AG04449 (cell line): ENCODE measurements at places on chromosomes 3 and 15.
A peak's percentile ranks its signal among the peaks of the same experiment; 100 is the strongest.

GRCh38 chr15:42198516-42198915 lies 9.6 kb downstream of the VPS39 start:
- no peak for DNase-seq

DNA sequence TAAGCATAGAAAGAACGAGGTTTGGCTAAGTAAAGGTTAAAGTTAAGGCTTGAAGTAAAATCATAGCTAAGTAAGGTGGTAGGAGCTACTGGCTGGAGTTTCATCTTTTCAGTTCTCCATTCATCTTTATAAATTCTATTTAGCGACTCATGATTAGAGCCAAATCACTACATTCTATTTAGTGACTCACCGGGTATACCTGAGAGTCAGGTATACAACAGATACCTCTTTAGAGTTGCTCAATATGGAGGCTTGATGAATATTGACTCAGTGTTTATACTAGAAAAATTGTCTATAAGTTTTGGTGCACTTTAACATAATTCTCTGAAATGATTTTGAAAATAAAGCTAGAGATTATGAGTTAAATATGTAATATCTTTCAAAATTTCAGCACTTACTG lies 328.8 kb upstream of the GRM7 start:
- no peak for DNase-seq

DNA sequence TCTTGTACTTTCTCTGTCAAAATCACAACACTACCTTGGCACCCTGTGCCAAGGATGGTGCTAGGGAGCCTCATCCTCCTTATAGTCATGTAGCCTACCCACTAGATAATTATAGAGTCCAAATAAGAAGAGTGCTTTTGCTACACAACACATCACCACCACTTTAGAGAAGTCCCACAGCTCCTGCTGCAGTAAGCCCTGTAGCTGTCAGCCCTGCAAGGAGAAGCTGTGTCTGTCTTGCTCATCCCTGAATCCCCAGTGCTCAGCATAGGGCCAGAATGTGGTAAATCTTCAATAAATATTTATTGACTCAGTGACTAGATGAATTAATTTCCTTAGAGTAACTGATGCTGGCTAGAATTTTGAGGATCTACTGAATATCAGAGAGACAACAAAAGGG lies 190.8 kb downstream of the ZNF621 start:
- no peak for DNase-seq

DNA sequence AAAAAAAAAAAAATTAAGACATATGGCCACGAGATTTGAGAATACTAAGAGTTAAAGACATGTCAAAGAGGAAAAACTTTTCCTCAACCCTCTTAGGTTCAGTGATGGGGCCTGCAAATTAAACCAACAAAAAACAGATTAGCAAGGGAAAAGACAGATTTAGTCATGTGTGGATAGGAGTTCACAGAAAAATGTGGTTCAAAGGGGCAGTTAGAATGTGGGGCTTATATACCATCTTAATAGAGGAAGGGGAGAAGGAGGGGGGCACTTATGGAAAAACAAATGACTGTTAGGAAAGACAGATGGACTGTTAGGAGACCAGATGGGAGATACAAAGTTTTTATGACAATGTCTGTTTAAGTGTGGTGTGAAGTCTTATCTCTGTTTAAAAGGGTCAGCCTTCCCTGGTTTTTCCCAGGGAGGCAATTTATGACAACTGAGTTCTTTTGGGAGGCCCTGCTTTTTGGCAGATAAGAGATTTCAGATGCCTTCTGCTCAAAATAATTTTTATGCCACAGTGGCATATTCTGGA lies 68.7 kb upstream of the FURIN start:
- no peak for DNase-seq

GRCh38 chr15:98954411-98954810 lies 53.2 kb downstream of the PGPEP1L start:
- DNase-seq = peak; percentile 87

- no peak for DNase-seq
Observed at GRCh38 chr3:150131663-150132062, 161.0 kb upstream of the PFN2 start.

- DNase-seq = no peak
Observed at GRCh38 chr3:29156086-29156715, 124.7 kb upstream of the RBMS3 start.

DNA sequence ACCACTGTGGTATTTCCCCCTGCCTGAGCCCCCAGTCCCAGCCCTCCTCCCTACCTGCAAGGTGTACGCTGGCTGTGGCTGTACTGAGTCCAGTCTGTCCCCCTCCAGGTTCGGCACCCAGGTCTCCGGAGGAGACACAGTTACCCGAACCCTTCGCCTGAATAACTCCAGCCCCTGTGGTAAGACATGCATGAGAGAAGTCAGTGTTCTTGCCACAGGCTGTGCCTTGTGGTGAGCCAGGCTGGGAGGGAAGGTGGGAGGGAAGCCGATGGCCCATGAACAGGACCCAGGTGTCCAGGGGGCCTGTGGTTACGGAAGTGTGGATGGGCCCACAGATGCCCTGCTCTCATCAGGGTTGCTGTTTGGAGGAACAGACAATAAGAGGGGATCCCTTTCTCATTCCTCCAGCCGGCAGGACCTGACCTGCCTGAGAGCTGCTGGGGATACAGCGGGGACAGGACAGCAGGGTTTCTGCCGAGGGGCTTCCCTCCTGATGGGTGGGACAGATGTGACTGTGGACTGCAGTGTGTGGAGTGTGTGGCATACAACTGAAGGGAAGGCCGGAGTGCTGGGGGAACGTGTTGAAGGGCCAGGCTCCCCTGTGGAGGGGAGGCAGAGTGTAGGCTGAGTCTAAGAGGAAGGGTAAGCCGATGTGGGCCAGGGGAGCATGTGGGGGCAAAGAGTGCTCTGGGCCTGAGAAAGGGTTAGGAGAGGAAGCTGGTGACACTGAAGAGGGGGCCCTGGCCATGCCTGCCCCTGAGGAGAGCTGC lies 21.9 kb downstream of the ACAA1 start:
- no peak for DNase-seq

GRCh38 chr15:66040211-66040892 lies 171.1 kb downstream of the RAB11A start:
- no peak for DNase-seq

DNA sequence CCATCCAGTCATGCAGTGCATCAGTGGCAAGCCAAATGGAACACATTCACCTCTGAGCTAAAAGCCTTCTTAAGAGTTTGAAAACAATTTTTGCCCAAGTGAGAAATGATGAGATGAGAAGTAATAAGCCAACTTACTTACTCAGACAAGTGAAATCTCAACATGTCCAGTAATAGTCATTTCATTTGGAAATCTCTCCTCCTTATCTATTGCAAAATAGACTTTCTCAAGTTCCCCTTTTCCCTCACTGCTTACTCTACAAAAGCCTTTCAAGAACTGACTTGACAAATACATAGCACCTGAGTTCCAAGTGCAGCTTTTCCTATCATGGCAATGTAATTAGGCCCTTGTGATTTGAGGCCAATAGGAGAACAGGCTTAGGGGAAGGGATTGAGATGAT lies 282.3 kb downstream of the SLC9A9 start:
- no peak for DNase-seq

- DNase-seq = no peak
Observed at GRCh38 chr3:142003291-142003690, 126.8 kb downstream of the ATP1B3 start.

DNA sequence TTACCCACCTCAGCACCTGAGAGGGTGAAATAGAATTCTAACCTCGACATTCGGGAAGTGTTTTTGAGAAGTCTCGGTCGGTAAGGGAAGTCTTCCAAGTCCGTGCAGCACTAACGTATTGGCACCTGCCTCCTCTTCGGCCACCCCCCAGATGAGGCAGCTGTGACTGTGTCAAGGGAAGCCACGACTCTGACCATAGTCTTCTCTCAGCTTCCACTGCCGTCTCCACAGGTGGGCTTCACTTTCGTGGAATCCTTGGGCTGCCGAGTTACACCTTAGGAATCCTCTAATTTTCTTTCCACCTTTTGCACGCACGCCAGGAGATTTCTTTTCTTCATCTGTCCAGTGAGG lies 775 bp downstream of the CCNDBP1 start:
- no peak for DNase-seq

GRCh38 chr3:43953814-43954692 lies 263.3 kb downstream of the ABHD5 start:
- peak; percentile 16 for DNase-seq

- DNase-seq = no peak
Observed at GRCh38 chr3:114929971-114930732, 216.9 kb downstream of the ZBTB20 start.

DNA sequence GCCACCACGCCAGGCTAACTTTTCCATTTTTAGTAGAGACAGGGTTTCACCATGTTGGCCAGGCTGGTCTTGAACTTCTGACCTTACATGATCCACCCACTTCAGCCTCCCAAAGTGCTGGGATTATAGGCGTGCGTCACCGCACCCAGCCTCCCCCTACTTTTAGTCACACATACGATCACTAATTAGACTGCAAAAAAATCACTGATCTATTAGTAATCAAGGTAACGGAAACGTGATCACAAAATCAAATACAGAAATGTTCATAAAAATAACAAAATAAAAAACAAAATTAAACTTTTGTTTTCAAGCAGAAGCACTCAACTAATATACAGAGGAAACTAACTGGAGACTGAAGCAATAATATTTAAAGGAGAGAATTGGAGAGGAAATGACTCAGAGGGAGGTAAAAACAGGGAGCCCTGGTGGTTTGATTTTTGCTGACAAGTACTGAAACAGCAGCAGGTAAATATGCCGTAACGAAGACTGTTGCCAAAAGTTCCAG lies 4.6 kb downstream of the WDR53 start:
- DNase-seq = no peak
